AML-193 (cell line): ENCODE measurements at places on chromosomes 2 and 18.

DNA sequence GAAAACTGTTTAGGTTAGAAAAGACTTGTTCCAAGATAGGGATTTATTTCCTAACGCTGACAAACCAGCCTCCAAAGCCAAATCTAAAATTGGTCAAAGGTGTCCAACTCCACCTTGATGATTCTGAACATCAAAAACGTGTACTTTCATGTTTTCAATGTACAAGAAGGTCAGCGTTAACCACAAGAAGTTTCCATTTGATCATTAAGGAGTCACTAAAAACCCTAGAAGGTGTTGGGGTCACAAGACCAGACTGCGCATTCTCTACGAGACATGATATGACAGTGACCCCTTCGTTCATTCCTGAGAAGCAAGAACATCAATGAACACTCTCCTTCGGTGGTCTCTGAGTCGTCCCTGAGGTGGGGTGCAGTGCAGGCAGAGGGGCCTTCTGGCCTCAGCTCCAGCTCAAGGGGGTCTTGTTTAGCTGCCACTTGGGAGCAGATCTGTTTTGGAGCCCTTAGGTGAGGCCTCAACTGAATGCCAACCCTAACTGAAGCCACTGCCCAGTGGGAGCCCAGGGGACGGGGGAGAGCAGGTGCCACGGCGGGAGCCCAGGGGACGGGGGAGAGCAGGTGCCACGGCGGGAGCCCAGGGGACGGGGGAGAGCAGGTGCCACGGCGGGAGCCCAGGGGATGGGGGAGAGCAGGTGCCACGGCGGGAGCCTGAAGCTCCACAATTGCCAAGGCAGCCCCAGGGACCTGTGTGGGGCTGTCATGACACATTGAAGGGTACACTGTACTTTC lies 55.2 kb downstream of the PARD6G start:
- no peak for DNase-seq

- DNase-seq = no peak
These were observed 410.9 kb upstream of the CYRIA start for GRCh38 chr2:17076533-17076932.

DNA sequence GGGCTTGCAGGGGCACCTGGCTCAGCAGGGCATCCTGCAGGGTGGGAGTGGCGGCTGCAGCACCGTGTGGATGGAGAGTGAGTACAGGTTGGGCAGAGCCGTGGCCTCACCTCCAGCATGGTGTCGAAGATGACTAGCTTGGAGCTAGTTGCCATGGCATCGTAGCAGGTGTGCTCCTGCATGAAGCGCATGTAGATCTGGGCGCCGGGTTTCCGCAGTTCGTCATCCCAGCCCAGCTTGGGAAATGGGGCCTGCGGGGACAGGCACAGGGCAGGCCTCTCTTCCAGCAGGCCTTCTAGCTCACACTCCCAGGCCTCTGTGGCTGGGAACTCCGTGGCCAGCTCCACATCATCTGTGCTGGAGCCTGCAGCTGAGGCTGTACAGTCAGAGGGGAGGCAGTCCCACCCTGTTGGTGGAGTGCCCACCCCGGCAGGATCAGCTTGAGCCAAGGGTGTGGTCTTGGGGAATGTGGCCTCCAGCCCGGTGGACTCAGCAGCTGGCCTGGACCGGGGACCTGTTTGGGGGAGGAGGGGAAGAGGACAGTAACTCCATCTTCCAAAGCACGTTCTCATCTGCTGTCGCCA lies 1.6 kb downstream of the PRKAG3 start:
- no peak for DNase-seq

DNA sequence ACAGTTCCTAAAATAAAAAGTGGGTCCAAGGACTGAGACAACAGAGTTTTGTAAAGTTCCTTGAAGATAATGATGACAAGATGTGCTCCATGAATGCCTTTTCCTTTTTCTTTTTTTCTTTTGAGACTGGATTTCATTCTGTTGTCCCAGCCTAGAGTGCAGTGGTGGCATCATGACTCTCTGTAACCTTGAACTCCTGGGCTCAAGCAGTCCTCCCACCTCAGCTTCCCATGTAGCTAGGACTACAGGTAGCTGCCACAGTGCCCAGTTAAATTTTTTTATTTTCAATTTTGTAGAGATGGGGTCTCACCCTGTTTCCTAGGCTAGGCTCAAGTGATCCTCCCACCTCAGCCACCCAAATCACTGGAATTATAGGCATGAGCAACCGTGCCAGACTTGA lies 16.1 kb upstream of the TTC27 start:
- DNase-seq = no peak
